Heart right ventricle (tissue), 16 donors: ENCODE measurements at places on chromosomes 12 and 14. TPM values are rescaled to one million over a fixed set of nuclear protein-coding genes. Genes with fewer than 3 reads are reported as not detected.

GRCh38 chr14:54186821-54187763, 209.7 kb upstream of the CDKN3 start:
- DNase-seq: no peak

DNA sequence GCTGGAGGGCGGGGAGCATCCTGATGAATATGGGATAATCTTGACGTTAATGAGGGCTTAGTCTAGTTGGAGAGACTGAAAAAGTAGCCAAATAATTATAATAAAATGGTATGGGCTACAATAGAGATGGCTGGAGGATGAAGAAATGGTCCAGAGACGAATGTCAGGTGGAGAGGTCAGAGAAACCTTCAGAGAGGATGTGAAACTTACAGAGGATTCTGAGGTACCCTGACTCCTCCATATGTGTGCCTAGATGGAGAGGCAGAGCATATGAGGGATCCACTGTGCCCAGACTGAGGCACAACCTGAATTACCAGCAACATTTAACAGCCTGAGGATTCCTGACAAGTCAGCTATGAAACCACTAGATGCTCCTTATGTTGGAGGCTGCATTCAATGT, 417.0 kb downstream of the ATP23 start:
- DNase-seq: no peak

- DNase-seq: no peak
Measured at GRCh38 chr14:31936115-31936514, 141.0 kb upstream of the ARHGAP5 start.

DNA sequence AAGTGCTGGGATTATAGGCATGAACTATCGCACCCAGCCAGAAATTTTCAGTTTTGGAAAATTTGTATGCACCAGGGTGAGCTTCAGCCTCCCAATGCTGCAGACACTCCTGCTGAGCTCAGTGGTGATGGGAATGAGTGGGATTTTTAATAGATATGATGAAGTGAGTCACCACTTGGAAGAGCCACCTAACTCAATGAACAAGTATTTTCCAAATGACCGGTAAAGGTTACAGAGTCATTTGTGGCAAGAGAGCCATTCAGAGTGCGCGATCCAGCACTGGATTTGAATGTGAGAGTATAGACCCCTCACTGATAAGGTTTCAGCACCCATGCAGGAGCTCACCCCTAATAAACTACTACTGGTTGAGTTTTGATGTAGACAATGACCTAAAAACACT, 100.7 kb downstream of the PPP2R5C start:
- DNase-seq: no peak

DNA sequence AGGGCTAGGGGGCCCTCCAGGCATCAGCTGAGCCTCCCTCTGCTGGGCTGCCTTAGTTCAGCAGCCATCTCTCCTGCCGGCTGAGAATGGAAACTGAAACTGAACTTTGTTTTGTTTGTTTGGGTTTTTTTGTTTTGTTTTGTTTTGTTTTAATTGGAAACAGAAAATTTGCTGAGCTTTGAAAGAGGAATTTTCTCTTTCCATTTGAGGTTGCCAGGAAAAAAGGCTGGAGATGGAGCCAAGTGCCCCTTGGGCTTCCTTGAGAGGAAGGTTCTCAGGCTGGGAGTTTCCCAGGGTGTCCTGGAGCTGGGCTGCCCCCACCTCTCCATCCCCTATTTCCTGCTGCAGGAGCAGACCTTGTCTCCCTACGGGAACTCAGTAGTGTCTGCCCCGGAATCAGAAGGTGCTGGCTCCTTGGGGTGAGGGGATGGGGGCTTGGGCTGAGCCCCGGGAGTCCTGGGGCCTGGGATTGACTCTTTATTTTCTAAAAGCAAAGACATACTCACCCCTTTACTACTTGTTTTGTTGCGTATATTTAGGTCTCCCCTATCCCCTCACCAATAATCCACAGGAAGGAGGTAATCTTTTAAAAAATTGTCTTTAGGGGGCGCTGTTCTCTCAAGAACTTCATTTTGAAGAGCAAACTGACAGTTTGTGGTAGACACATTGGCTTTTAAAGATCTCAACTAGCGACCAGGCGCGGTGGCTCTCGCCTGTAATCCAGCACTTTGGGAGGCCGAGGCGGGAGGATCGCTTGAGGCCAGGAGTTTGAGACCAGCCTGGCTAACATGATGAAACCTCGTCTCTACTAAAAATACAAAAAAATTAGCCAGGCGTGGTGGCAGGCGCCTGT, 21.3 kb upstream of the OASL start:
- DNase-seq: peak; percentile 20

The PROX2 gene
- not detected for polyA plus RNA-seq

GRCh38 chr12:18651525-18651924, 86.3 kb downstream of the PLCZ1 start:
- no peak for DNase-seq

DNA sequence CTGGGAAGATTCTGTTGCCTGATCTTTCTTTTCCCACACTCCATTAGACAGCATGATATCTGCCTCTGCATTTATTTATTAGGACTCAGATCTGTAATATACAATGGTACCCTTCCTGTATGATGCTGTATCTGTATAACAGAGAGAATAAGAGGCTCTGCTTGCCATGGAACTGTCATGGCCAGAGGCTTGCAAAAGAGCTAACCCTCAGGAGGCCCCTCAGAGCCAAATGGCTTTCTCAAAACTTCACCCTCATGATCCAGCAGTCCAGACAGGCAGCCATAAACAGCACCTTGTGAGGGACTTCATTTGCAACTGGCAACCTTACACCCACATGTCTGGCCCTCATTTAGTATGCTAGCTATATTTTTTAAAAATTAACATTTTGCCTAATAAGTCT, 57.6 kb downstream of the TMEM30B start:
- DNase-seq: no peak

The TCL1B gene
- polyA plus RNA-seq: not detected

The KRT78 gene
- polyA plus RNA-seq: not detected

DNA sequence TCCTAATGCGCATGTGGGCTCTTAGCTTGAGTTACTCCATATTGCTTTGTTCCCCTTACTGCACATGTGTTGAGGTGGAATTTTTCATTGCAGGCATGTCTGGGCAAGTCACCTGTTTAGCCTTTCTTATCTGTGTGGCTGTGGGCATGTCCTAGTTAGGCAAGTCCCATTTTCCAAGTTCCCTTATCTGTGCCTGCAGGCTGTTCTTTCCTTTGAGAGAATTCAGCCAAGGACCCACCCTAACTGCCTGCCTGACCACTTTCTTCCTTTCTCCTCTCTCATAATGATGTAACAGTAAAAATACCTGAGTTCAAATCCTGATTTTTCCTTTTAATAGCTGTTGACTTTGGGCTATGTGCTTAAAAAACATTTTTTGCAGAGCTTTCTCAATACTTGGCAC, 870.6 kb downstream of the NRXN3 start:
- DNase-seq: no peak

DNA sequence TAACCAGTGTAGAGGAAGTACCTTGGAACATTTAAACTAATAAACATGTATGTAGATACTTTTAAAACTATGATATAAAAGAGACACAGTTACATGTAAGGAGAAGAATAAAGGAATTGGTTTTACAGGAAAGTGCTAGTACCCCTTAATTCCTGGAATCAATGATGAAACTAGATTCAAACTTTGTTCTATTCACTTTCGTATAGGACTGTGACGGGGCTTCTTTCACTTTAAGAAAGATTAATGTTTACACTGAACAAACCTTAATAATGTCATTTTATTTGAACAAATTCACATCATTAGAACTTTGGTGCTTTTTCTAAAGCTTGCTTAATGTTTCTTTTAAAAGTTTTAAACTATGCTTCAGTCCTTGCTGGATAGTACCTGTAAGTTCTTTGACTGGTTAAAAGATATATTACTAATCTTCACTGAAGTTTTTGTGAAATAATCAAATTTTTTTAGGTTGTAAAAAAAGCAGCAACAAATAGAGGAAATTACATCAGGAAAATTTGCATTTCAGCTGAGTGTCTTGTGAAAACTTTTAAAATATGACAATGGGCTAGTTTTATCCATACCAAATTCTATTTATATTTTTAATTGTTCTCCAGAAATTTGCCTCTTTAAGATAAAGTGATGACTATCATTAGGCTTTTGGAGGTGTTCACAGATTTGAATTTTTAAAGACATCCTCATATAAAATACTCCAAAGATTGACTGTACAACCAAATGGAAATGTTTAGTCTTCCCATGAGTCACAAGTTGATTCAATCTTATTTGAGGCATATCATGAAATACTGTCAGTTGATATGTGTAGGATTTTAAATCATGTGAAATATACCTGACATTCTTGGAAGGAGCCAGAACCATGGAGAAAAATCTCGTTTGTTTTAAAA, 36.2 kb downstream of the PAPOLA start:
- DNase-seq: no peak

DNA sequence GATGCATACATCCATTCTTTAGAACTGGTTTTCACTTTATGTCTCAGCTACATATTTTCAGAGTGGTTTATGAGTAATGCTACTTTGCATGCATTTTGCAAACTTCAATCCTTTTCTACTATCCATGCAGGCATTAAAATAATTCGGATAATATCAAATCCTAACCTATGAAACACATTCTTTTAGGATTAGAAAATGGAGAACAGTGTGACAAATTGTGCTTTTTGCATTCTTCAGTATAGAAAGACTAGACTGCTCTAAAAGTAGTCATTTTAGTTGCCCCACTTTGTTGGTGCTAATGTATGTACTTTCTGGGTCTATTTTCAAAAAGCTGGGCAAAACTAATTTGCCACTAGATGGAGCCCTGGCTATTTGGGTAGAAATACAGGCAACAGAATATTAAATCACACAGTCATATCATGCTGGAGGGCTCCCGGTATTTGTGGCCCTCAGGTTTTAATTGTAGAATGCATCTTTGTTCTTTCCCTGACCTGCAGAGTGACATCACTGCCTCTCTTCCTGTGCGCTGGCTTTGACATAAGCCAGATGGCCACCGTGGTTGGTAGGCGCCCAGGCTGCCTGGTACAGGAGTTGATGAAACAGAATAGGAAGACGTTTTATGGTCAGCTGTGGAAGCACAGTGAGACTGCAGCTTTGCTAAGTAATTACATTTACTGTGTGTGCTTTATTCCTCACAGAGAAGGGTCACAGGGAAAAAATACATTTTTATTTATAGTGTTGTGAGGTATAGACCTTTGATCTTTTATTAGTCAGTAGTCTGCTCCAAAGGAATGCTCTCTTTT, 28.1 kb downstream of the MSRB3 start:
- DNase-seq: peak; percentile 54

- peak; percentile 23 for DNase-seq
Measured at GRCh38 chr12:94140556-94140955, 7.8 kb upstream of the PLXNC1 start.

GRCh38 chr14:40758076-40758475, 848.6 kb upstream of the LRFN5 start:
- DNase-seq: no peak

The MYO1H gene
- polyA plus RNA-seq: not detected

The ADAMTS20 gene
- not detected for polyA plus RNA-seq

DNA sequence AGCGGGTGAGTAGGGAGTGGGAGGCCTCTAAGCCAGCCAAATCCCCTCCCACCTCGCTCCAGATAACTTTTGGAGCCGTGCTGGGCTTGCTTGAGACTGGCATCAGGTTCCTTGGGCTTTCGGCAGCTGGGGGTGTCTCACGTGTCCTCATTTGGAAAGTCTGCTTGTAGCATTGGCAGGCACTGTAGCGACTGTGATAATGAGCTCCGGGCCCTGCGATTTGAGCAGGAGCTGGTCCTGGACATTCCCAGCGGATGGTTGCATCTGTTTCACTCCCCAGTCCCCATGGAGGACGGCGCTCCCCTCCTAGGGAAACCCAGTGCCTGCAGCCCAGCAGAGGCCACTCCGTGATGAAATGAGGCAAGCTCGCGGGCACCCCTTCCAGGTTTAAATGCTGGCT, 49.4 kb downstream of the DGLUCY start:
- DNase-seq: peak; percentile 34

GRCh38 chr14:92513966-92514843, 624 bp downstream of the RIN3 start:
- DNase-seq: no peak

DNA sequence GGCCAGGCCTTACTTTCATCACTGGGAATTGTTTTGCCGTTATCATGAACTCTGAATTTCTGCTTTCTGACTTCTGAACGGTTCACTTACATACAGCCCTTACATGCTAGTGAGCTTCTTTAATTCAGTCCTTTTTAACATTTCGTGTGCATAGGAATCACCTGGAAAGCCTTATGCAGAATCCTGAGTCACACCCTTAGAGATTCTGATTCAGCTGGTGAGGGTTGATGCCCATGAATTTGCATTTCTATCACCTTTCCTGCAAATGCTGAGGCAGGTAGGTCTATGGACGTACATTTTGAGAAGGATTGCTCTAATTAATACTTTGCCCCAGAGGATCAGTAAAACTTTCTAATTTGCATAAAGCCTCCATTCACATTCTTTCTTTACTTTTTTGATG, 44.0 kb downstream of the PPHLN1 start:
- DNase-seq: no peak

- DNase-seq: peak; percentile 87
Measured at GRCh38 chr14:101876555-101876938, 87.8 kb upstream of the DYNC1H1 start.

- DNase-seq: peak; percentile 65
Measured at GRCh38 chr12:111444925-111445725, 39.4 kb downstream of the SH2B3 start.

The IFI27 gene
- 721 TPM for polyA plus RNA-seq

The RPS6KL1 gene
- polyA plus RNA-seq: 10.3 TPM

GRCh38 chr12:6384499-6385436, 806 bp downstream of the LTBR start:
- no peak for DNase-seq

GRCh38 chr12:2895051-2895451, 4.4 kb downstream of the TULP3 start:
- DNase-seq: no peak

- no peak for DNase-seq
Measured at GRCh38 chr12:29012673-29013072, 136.4 kb upstream of the FAR2 start.

- no peak for DNase-seq
Measured at GRCh38 chr14:90500665-90501370, 104.0 kb downstream of the CALM1 start.

DNA sequence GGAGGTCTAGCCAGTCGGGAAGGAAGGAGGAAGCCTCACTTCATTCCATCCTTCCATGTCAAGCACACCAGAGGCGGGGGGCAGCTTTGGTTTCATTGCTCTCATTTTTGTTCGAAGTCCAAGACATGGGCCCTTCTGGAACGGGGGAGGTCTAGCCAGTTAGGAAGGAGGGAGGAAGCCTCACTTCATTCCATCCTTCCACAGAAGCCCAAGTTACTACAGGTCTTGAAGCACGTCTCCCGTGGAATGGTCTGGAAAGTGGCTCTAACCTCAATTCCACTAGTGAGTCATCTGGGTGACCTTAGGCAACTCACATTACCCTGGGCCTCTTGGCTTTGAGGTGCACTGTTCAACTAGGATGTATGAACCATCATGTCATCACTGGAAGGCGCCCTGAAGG, 156.3 kb downstream of the NTF3 start:
- no peak for DNase-seq

GRCh38 chr14:23335623-23336022, 14.4 kb downstream of the PABPN1 start:
- DNase-seq: no peak

The SLC25A47 gene
- polyA plus RNA-seq: not detected

GRCh38 chr12:94594443-94594825, 55.9 kb downstream of the TMCC3 start:
- DNase-seq: no peak

GRCh38 chr12:67237231-67237630, 31.9 kb upstream of the CAND1 start:
- no peak for DNase-seq
